ENCODE measurements at places on chromosomes 16 and 17.

- DNase-seq, result no peak
Observed at GRCh38 chr16:76583945-76584344, 306.7 kb downstream of the CNTNAP4 start.

DNA sequence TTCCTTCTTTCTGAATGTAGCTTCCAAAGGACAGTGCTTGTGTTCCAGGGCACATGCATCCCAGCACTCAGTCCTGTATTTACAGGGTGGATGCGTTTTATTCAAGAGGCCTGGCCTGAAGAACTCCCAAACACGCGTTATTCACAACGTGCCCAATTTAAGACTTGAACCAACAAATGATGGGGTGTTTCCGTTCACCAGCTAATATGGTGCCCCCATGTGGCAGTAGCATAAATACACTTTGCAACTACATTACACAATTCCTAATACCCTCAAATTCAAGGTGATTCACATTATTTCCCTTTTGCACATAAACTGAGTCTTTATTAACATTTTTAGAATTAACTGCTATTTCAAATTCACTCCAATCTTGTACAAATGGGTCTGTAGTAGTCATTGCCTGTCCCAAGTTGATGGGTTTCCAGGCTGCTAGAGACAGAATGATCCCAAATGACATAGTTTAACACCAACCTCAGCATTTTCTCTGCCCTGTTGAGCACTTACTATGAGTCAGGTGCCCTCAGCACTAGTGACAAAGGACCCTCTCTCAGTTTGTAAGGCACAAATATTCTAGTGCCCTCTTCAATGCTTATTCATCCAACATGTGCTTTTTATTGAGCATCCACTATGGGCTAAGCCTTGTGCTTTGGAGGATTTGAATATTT is 26.9 kb downstream of the HSD17B2 start:
- peak; percentile 13 for DNase-seq

DNA sequence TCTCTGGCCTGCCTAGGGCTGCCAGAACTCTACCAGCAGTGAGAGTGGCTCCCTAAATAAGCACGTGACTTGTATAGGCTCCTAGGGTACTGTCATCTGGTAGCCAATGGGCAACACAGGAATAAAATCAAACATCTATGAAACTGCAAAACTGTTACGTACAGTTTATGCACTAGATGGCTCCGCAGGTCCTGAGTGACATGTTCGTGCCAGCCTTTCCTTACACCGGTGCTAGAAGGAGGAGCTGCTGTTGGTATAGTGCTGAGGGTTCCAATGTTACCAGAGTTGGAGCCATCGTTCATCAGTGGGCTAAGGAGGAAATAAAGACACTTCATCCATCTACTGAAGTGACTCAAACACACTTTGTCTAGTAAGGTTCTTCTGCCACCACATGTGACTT is 63.2 kb upstream of the TRAP1 start:
- peak; percentile 10 for DNase-seq

DNA sequence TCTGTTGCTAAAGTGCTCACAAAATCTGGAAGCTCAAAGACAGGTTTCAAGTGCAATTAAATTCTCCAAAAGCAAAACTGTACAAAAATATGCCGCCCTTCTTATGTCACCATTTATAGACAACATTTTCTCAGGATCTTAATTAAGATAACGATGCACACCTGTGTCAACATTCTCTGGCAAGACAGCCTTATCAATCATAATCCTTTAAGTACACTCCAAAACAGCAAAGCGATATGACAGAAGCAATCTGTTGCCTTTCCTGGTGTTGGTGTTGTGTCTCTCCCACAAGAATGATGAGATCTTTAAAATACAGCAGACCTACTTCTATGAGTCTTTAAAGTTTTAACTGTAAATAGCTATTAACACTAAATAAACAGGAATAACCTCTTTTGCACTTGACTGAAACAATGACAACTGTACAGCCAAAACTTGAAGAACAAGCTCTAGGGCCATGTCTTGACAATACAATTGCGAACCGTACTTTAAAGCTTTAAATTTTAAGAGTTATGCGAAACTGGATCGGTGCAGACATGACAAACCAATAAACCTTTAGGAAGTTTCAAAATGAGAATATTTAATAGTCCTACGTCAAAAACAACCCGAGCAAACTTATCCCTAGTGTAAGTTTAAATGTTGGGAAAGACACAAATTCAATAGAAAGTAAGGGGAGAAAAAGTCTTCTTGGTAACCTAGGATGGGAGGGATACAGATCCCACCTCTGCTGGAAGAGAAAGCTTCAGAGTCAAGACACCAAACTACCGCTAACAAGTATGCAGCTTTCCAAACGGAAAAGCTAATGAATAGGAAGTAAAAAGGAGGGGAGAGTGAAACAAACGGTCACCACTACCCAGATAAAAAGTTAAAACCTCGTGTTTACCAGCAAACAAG is 3.3 kb upstream of the IRX5 start:
- no peak for DNase-seq

DNA sequence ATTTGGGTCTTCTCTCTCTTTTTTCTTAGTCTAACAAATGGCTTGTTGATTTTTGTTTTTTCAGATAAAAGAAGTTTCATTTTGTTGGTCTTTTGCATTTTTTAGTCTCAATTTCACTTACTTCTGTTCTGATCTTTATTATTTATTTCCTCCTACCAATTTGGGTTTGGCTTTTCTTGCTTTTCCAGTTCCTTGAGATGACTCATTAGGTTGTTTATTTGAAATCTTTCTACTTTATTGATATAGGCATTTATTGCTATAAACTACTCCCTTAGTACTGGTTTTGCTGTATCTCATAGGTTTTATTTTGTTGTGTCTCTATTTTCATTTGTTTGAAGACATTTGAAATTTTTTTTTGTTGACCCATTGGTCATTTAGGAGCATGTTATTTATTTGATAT is 152.2 kb upstream of the MPHOSPH6 start:
- no peak for DNase-seq

DNA sequence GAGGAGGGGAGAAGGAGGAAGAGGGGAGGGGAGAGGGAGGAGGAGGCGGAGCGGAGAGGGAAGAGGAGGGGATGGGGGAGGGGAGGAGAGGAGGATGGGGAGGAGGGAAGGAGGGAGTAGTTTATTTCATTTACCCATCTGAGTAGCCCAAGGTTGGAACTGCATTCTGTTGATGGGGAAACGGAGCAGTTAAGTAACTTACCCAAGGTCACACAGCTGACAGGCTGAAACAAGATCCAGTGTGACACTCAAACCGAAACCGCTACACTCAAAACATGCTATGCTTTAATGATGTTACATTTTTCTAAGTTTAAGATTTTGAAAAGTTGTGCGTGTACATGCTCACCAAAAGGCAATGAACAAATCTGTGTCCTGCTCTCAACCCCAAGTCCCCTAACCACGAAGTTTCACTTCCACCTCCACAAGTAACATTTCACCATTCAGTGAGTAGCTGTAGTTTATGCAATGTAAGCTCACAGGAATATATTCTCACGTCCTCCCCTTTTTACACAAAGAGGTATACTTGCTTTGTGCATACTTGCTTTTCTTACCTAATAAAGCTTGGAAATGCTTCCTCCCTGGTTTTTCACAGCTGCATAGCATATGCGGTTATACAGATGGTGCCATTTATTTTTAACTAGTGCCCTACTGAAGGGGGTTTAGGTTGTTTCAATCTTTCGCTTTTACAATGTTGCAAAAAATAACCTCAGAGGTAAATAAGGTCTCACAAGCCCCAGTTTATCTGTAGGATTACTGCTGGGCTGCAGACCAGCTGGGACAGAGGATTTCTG is 275.3 kb downstream of the PARN start:
- DNase-seq, result peak; percentile 65

- no peak for DNase-seq
Observed at GRCh38 chr17:58382872-58383242, 30.9 kb upstream of the SUPT4H1 start.

DNA sequence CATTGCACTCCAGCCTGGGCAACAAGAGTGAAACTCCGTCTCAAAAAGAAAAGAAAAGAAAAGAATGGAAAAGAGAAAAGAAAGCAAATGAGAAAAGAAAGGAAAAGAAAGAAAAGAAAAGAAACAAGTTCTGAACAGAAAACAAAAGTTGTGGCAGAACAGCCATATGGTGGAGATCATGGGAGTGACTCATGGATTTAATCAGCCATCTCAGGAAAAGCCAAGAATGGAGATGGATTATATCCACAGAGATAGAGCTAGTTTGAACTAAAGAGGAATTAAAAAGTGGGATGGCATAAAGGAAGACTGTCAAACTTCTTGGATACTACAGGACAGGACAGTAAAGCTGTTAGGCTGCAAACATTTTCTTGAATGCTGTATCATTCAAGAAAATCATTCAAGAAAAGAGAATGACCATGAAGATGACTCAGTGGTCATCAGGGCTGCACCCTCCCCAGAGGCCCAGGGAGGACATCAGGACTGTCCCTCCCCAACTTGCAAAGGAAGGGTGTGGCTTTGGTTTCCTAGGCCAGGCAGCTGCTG is 120.6 kb downstream of the USP22 start:
- no peak for DNase-seq

DNA sequence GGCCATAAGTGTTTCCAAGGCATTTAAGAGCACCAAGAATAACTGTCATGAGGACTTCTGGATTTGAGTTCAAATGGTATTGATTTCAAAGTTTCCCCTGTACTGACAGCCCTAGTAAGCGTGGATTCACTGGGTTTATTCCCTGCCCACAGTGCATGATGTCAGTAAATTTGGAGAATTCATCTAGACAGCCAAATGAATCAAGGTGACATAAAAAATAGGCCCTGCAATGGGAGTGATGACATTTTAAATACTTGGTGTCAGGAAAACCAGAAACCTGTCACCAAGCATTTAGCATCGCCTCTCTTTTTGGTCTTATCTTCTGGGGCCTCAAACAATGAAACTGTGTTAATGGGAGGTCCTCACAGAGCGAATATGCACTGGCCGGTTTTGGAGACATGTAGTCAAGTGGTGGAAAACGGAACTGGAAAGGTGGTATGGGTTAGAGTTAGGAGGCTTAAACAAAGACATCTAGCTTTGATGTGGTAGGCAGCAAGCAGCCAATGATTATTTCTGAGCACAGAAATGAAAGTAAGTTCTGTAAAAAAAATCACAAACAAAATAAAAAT is 29.1 kb downstream of the COG4 start:
- DNase-seq, result no peak

DNA sequence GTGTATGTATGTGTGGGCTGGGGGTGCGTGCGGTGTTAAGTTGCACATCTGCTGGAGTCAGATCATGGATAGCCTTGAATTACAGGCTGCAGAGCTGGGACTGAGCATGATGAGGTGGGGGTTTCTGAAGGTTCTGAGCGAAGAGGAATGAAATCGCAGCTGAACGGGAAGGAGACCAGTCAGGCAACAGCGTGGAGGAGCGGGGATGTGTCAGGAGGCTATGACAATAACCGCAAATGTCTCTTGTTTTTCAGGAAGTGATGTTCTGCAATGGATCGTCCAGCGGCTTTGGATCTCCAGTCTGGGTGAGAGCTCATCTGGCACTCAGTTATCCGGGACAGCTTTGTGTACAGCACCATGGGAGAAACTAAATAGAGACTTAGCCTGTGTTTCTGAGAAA is 20.9 kb downstream of the RGS9 start:
- DNase-seq, result no peak
